ENCODE measurements at places on chromosomes 2 and 18. TPM values are rescaled to one million over a fixed set of nuclear protein-coding genes. Genes with fewer than 3 reads are reported as not detected.
A peak's percentile ranks its signal among the peaks of the same experiment; 100 is the strongest.

Gene ADCYAP1
- total RNA-seq, result 1.8 TPM

Gene ARHGAP15
- total RNA-seq, result 0.83 TPM

Gene HRH4
- not detected for total RNA-seq

Gene HOXD13
- total RNA-seq, result not detected

Gene GALNT14
- total RNA-seq, result 2.2 TPM

Gene OTOF
- 0.12 TPM for total RNA-seq

DNA sequence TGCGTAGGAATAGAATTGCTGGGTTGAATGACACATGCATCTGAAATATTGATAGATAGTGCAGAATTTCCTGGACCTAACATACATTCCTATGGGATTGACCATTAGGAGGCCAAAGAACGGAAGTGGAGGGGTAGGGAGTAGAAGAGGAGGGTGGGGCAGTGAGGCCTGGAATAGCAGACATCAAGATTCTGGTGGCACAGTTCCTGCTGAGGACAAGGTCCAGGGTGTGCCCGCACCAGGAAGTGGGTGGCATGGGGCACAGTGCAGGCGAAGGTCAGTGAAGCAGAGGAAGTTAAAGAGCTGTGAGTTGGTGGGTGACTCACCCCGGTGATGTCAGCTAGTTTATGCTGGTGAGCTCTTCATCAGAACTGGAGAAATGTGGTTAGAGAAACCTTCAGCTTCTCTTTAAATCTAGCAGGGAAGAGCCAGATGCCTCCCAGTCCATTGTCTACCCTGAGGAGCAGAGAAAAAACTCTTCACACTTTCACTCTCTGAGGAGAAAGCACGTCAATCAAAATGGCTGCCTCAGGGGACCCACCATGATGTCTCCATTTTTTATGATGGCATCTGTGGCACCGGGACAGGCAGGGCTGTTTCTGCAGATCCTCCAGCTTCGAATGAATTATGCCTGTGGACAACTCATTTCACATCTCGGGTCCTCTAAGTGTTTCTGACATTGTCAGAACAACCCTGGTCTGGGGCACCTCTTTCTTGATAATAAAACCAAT lies 55.9 kb upstream of the CTLA4 start:
- H3K4me3 ChIP-seq, result no peak overlapping the region
- no peaks in the 10 kb centered on the region for H3K27me3 ChIP-seq
- no peaks in the 10 kb centered on the region for H3K4me1 ChIP-seq
- H3K27ac ChIP-seq, result no peak overlapping the region
- no peaks in the 10 kb centered on the region for H3K36me3 ChIP-seq

- DNase-seq, result no peak
- H3K27me3 ChIP-seq, result no peaks in the 10 kb centered on the region
- H3K4me3 ChIP-seq, result no peak overlapping the region
- H3K36me3 ChIP-seq, result no peaks in the 10 kb centered on the region
- H3K4me1 ChIP-seq, result no peaks in the 10 kb centered on the region
Observed at GRCh38 chr2:96157649-96158553, 12.7 kb upstream of the DUSP2 start.

- H3K27me3 ChIP-seq, result no peaks in the 10 kb centered on the region
- DNase-seq, result no peak
- H3K36me3 ChIP-seq, result no peaks in the 10 kb centered on the region
- H3K4me1 ChIP-seq, result no peaks in the 10 kb centered on the region
Observed at GRCh38 chr18:24811950-24812681, 351.7 kb downstream of the HRH4 start.

- DNase-seq, result no peak
- H3K4me3 ChIP-seq, result no peak overlapping the region
- H3K4me1 ChIP-seq, result no peaks in the 10 kb centered on the region
- no peaks in the 10 kb centered on the region for H3K36me3 ChIP-seq
Observed at GRCh38 chr2:207515671-207516070, 14.1 kb upstream of the CREB1 start.

DNA sequence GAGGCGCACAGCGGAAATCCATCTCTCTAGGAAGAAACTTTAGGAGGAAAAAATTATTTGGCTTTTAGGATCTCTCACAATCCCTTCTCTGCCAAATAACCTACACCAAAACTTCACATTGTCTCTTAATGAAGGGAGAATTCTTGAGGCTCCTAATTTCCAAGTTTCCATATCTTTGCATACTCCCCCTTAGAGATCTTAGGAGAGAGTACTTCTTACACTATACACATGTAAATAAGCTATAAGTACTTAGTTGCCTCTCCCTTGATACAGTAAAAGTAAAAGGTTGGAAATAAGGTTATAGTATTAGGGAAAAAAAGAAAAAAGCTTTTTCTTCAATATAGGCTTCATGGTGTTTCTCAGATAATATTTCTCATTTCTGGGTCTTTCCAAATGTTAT lies 596.7 kb downstream of the SATB2 start:
- no peaks in the 10 kb centered on the region for H3K27me3 ChIP-seq
- DNase-seq, result no peak
- no peaks in the 10 kb centered on the region for H3K4me1 ChIP-seq
- H3K27ac ChIP-seq, result no peak overlapping the region
- no peaks in the 10 kb centered on the region for H3K36me3 ChIP-seq

DNA sequence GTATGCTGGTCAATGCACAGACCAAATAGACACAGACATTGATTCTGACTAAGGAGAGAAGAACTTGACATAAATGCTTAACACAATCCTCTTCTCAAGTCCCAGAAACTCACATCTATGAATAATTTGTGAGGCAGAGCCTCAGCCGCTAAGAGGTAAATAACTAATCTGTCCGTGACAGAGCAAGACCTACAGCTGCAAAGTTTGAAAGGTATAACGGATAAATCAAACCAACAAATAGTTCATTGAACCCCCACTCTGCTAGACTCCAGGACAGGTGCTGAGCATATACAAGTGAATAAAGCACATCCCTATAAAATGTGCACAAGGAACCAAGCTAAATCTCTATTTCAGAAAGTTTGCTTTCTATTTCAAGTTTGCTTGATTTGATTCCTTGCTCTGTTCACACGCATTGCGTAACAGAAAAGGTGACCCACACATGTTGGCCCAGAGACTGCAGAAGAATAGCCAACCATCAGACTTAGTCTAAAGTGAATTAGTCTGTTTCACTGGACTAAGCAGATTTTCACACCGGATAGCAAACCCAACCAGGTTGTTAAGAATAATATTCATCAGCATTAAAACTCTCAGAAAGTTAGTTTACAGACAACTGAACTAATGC lies 51.7 kb downstream of the NCKAP5 start:
- DNase-seq, result no peak
- no peaks in the 10 kb centered on the region for H3K27me3 ChIP-seq
- no peak overlapping the region for H3K27ac ChIP-seq
- H3K4me3 ChIP-seq, result no peak overlapping the region

DNA sequence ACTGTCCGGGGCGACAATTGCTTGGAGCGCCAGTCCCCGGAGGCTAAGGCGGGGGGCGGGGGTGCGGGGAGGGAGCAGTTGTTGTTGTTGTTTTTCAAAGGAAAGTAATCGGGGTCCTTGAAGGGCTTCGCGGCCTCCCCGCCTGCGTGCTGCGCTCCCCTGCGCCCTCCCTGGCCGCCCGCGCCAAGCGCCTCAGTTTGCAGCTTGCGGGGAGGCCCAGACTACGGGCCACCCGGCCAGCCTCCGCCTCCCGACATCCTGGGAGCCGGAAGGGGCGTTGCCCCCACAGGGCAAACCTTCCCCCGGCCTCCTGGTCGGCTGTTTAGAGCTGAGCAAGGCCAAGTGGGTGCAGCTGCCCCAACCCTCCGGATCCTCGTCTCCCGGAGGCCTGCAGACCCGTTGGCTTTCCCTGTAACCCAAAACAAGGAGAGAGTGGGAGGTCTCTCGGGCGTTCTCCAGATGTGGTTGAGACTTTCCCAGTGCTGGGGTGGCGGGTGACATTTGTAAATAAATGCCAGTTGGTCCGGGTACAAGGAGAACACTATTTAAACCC lies 3.7 kb upstream of the SIX3 start:
- no peak overlapping the region for H3K4me3 ChIP-seq
- peaks cover 10% of the 10 kb centered on the region for H3K27me3 ChIP-seq
- no peak overlapping the region for H3K27ac ChIP-seq
- no peaks in the 10 kb centered on the region for H3K36me3 ChIP-seq
- DNase-seq, result no peak

- no peaks in the 10 kb centered on the region for H3K36me3 ChIP-seq
- no peaks in the 10 kb centered on the region for H3K4me1 ChIP-seq
- H3K4me3 ChIP-seq, result no peak overlapping the region
- DNase-seq, result no peak
Observed at GRCh38 chr2:180699657-180700361, 280.6 kb upstream of the UBE2E3 start.

GRCh38 chr2:218357236-218358177 lies 850 bp downstream of the CATIP start:
- no peaks in the 10 kb centered on the region for H3K4me1 ChIP-seq
- H3K4me3 ChIP-seq, result no peak overlapping the region
- H3K27ac ChIP-seq, result peak overlapping the region; percentile 39
- H3K36me3 ChIP-seq, result no peaks in the 10 kb centered on the region
- DNase-seq, result no peak
- no peaks in the 10 kb centered on the region for H3K27me3 ChIP-seq

DNA sequence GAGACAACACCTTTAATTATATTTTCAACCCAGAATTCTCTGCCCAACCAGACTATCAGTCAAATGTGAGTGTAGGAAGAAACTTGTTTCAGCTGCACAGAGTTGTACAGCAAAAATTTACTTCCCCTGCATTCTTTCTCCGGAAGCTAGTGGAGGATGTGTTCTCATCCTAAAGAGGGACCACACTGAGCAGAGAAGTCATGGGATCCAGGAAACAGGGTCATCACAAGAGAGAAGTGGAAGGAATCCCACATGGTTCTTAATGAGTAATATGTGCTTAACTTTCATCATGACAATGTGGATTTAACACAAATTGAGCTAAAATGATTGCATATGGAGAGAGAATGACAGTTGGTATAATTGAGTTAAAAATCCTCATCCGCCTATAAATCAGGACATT lies 78.2 kb downstream of the INPP4A start:
- H3K27ac ChIP-seq, result no peak overlapping the region
- H3K4me3 ChIP-seq, result no peak overlapping the region
- no peaks in the 10 kb centered on the region for H3K4me1 ChIP-seq
- DNase-seq, result no peak
- H3K36me3 ChIP-seq, result no peaks in the 10 kb centered on the region

DNA sequence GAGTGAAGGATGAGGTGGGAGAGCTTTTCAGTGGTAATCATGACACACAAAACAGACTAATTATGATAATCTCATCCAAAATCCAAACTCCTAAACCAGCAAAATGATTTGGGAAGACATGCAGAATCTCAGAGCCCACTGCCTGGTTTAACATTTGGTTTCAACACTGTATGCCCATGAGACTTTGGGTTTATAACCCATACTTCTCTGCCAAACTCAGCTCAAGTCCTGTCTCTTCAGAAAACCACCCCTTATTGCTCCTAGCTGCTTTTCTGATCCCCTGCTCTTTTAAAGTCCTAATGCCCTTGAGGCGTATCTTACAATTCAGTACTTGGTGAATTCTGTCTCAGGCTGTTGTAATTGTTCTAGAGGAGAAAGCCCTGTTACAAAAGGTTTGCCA lies 593.0 kb upstream of the ID2 start:
- H3K4me3 ChIP-seq, result no peak overlapping the region
- DNase-seq, result no peak
- H3K27me3 ChIP-seq, result no peaks in the 10 kb centered on the region
- H3K36me3 ChIP-seq, result no peaks in the 10 kb centered on the region
- H3K27ac ChIP-seq, result no peak overlapping the region

DNA sequence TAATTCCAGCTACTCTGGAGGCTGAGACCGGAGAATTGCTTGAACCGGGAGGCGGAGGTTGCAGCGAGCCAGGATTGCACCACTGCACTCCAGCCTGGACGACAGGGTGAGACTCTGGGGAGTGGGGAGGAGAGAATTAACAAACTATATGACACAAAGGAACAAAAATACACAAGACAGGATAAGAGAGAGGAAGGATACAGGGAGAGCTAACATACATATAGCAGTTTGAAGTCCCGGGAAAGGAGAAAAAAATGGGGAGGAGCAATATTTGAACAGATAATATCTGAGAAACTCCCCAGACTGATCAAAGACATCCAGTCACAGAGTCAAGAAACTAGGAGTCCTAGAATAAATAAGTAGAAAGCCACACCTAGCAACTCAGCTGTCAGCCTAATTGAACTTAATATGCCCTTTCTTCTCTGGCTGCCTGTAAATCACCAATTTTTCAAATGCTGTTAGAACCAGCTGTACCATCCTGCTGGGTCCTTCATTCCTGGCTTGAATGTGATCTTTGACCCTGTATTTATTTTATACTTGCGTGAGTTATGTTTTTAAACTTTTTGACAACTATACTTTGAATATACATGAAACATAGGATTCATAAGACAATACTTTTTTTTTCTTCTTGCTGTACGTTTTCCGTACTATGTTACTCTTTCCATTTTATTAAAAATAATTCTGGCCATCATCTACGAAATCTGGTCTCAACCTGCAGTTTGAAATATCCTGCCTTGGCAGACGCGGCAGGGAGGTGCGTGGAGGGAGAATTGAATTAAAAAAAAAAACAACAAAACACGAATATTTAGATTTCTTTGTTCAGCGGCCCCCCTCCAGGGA lies 876 bp upstream of the CYP27A1 start:
- no peak for DNase-seq
- peak overlapping the region; percentile 65 for H3K27ac ChIP-seq

DNA sequence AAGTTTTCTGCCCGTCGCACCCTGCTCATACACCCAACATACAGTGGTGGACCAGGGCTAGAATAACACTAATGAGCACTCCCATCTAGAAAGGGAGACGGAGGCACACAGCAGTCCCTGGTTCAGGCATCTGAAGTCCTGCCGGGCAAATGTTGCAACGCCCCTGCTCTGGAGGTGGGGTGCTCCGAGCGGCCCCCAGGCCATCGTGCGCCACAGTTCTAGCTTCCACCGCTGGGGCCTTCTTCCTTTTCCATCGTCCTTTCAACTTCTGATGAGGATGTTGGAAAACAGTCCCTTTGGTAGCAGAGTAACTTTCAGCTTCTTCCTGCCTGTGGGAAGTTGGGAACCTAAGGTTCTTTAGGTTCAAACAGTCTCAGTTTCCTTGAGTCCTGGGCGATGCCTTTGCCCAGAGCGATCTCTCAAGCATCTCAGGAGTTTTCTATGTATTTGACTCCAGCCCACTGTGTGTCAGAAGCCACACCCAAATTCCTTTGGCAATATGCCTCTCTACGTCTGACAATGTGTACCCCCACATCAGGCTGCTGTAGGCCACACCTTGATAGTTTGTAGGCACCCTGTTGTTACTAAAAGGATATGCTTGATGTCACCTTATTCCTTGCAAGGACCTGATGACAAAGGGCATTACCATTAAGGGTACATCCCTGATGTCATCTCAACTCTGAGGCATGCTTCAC lies 258.8 kb downstream of the GLI2 start:
- H3K4me1 ChIP-seq, result no peaks in the 10 kb centered on the region
- no peak for DNase-seq
- H3K36me3 ChIP-seq, result no peaks in the 10 kb centered on the region
- no peaks in the 10 kb centered on the region for H3K27me3 ChIP-seq
- no peak overlapping the region for H3K27ac ChIP-seq
- H3K4me3 ChIP-seq, result no peak overlapping the region

DNA sequence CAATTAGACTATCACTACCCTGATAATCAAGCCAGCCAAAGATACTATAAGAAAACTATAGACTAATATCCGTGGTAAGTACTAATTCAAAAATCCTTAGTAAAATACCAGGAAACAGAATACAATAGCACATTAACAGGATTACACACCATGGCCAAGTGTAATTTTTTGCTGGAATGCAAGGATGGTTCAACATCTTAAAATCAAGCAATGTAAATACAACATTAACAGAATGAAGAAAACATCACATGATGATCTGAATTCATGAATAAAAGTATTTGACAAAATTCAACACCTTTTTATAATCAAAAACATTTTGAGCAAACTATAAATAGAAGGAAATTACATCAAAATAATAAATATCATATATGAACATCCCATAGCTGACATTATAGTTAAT lies 350.7 kb upstream of the LRRTM1 start:
- H3K27me3 ChIP-seq, result no peaks in the 10 kb centered on the region
- no peaks in the 10 kb centered on the region for H3K36me3 ChIP-seq
